ENCODE measurements at places on chromosomes 2 and 18.

DNA sequence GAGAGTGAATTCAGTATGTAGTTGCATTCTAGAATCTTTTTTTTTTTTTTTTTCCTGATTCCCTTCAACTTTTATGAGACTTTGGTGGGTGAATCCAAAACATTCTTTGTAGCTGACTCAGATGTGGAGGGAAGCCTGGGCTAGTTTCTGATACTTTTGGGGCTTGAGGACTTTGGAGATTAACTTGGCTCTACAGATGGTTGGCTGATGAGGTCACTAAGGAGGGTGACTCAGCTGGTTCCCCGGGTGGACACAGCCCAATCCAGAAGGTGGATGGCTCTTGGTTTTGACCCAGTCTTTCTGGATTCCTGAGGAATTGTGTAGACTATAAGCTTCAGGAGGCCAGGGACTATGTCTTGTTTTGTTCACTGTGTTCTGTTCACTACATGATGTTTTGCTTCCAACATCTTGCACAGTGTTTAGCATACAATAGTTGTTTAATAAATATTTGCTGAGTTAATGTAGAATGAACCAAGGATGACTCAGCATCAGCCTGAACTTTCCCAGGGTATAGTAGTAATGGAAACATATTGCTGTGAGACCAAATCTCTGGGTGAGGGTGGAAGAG is 30.5 kb downstream of the LAMA3 start:
- DNase-seq = no peak

DNA sequence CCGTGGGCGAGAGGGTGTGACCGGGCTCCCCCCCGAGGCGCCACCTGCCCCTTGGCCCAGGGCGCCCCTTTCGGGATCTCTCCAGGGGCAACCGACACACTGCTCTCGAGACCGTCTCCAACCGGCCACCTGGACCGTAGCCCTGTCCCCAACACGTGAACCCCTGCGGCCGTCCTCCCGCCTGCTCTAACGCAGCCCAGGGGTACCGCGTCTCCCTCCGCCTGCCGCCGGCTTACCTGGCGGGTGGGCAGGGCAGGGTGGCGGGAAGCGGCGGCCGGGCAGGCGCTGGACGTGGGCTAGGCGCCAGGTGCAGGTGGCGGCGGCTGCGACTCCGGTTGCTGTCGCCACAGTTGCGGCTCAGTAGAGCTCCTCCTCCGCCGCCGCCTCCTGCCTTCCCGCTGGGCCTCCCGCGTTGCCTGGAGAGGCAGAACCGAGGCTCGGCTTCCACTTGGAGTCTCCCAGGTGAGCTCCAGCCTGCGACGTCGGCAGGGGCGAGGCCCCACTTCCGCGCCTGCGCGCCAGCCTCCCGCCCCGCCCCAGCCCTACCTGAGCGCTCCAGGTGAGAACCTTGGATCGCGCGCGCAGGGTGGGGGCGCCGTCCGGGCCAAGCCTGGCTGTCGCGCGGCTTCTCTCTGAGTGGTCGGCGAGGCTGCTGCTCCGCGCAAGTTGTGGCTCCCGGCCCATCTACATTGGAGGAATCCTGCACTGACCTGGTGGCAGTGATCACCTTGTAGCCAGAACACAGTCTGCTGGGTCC is at the start of gene GALNT3:
GALNT3 (minus strand) TSS at position 469 of the 757 bp plus-strand sequence. CDS start 23,547 bp downstream, outside the sequence.
- DNase-seq = peak; percentile 3

- DNase-seq = no peak
Measured at GRCh38 chr2:58862244-58862643, 621.1 kb upstream of the FANCL start.

- DNase-seq = no peak
Measured at GRCh38 chr2:68748568-68748967, 14.0 kb downstream of the ARHGAP25 start.

- no peak for DNase-seq
Measured at GRCh38 chr2:172425336-172425735, 2.0 kb upstream of the ITGA6 start.

- no peak for DNase-seq
Measured at GRCh38 chr18:76460482-76460881, 34.6 kb downstream of the ZNF516 start.

- DNase-seq = no peak
Measured at GRCh38 chr2:201642086-201642578, 1.2 kb downstream of the TMEM237 start.

- DNase-seq = peak; percentile 62
Measured at GRCh38 chr18:50819027-50819727, 639 bp downstream of the MRO start.

GRCh38 chr18:22086973-22087372 is 82.4 kb upstream of the GATA6 start:
- no peak for DNase-seq

GRCh38 chr2:39755466-39755865 is 23.6 kb downstream of the THUMPD2 start:
- DNase-seq = no peak

- DNase-seq = no peak
Measured at GRCh38 chr2:80168801-80169200, 135.8 kb downstream of the LRRTM1 start.

DNA sequence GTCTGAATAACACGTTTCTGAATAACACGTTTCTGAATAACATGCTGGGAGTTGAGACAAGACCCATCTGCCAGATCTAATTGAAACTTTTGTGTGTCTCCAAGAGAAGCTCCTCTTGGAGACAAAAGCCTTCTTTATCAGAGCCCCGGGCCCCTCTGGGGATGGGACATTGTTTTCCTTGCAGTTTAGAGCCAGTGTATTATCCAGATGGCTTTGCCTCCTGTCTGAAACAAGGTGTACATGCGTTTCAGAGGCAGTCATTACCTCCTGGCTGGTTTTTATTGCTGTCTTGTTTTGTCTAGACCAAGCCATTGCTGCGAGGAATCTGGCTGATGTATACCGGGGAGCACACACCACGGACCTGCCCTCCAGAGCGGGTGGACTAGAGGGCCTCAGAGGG is 7.8 kb downstream of the FOSL2 start:
- DNase-seq = no peak

DNA sequence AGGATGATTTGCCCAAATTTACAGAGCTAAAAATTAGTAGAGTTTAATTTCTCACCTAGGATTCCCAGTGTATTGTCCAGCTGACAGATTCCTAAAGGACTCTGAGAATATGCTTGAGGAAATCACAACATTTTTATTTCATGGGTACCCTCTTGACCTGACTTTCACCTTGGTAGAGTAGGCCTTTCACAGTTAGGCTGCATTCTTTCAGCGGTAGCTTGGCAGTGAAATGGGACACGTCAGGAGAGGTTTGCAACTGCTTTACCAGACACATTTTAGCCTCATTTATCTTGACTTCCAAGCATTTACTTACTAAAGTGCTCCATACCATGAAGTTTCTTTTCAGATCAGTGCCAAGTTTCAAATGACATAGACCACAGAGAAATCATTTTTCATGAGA is 937.9 kb upstream of the LRRTM1 start:
- DNase-seq = no peak

- peak; percentile 75 for DNase-seq
Measured at GRCh38 chr2:162521871-162522650, 178.1 kb downstream of the GCA start.

DNA sequence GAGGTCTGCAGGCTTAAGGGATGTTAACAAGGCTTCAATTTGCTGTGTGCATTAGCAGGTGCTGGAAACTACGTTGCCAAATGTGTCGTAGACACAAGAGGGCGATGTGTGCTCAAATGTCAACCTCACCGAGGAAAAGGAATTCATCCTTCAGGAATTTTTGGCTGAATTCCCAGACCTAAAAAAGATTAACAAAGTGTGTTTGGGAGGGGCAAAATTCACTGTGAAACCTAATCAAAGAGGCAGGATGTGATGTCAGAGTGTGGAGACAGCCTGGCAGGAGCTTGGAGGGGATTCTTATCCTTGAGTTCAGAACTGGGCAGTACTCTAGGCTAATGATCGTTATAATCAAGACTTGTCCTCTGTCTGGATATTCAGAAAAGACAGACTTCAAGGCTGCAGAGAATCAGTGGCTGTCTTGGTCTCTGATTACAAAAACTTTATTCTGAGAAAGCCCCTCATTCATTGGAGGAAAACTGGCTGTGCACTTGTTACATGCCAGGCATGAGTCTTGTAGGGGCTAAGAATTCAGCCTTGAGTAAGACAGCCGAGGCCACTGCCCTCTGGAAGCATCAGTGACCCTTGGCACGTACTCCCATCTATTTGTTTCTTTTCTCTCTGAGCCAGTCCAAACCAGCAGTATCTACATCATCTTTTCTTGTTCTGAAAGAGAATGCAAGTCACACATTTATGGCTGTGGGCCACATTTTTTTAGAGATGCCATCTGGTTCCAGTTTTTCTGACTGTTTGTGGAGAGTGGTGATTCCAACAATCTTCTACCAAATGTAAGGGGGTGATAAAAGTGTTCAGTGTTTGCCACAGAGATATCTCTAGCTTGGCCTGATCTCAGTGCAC is 18.7 kb upstream of the SCYGR1 start:
- DNase-seq = peak; percentile 90

DNA sequence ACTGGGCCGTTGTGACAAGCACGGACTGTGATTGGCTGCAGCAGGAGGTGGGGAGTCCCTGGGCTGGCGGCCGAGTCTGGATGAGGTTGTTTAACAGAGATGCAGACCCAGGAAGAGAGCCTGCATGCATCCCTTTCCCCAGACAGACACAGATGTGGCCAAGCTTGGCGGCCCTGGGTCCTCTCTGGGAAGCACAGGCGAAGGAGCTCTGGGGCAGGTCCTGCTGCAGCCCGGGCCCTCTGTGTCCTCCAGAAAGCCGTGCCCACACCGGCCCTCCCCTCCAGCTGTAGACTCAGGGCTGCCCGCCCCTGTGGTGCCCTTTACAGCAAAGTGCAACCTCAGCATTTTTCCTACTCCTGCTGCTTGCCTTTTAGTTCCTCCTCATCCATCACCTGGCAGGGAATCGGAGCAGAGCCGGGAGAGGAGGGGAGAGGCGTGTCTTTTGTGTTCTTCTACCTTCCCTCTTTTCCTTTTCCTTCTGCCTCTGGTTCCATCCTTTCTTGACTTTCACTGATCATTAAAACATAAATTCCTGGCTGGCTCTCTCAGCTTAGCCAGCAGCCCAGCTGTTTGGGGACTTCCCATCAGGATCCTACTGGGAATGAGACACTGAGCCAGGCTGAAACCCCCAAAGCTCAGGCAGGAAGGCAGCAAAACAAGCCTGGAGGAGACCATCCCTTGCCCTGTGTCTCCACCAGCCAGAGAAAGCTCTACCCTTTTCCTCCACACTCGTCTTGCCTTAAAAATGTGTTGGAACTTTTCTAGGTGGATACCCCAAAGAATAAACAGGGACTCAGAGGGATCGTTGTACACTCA is 75.0 kb downstream of the CTIF start:
- peak; percentile 63 for DNase-seq

DNA sequence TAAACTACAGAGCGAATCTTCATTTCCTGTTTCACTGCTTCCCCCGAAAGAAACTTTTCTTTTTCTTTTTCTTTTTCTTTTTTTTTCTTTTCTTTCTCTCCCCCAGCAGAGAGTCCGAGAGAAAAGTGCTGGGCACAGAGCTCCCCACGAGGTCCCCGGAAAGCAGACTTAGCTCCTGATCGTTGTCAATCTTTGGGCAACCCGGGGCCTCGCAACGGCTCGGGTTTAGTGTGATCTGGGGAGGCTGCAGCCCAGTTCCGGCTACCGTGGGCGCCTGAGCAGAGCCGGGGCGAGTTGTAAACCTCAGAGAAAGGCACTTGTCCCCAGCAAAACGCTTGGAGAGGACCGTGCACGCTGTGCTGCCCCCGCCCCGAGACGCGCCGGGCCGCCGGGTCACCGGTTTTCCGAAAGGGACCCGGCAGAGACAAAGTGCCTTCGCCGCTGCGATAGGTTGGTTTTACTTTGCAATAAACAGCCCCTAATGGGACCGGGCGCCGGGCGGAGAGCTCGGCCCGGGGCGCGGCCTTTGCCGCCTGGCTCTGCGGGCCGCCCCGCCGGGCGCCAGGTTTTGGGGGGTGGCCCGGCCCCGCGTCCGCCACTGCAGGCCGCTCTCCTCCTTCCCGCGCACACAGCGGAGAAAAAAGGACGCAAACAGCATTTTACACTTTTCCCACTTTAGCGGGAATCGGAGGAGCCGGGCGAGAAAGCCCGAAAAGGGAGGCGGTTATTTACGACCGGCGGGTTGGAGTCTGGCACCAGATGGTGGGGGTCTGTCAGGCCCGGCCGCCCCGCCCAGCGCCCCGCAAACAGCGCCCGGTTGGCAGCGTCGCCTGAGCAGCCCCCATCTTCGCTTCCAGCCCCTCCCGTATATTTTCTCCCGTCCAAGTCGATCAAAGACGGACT is 136.0 kb downstream of the INSIG2 start:
- DNase-seq = no peak

All from cerebellar cortex (tissue), 1 donor.